ENCODE measurements at places on chromosomes 6 and 20.
A peak's percentile ranks its signal among the peaks of the same experiment; 100 is the strongest.

- DNase-seq, result no peak
These were observed 18.5 kb downstream of the NSFL1C start for GRCh38 chr20:1448081-1448620.

GRCh38 chr6:101396548-101397173 is 3.2 kb downstream of the GRIK2 start:
- peak; percentile 67 for DNase-seq

GRCh38 chr20:61524951-61525666 is 273.0 kb downstream of the CDH4 start:
- no peak for DNase-seq

- no peak for DNase-seq
These were observed 30.4 kb downstream of the JARID2 start for GRCh38 chr6:15276036-15276985.

DNA sequence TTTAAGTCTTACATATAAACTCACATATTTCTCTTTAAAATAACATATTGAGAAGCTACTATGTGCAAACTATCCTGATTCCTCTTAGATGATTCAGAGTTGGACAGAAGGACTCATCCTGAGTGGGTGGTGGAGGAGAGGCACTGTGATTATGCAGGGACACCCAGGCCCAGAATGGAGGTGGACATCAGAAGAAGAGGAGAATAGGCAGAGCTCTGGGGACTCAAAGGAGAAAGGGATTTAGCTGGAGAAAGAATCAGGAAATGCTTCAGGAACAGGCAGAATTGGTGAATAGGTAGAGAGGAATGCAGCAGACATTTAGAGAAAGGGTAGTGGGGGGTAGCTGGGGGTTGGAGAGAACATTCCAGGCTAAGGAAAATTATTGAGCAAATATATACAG is 17.4 kb downstream of the RCAN2 start:
- DNase-seq, result no peak

DNA sequence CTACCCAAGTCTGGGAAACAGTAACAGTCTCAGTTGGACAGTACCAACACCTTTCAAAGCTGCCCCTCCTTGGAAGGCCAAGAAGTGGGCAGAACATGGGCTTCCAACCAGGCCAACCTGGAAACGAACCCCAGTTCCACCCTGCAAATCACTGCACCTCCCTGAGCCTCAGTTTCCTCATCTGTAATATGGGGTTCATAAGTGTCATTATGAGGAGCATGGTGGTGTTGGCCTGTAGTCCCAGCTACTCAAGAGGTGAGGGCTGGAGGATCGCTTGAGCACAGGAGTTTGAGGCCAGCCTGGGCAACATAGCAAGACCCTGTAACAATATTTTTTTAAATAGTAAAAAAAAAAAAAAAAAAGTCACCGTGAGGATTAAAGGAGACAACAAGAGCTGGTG is 34.5 kb downstream of the C20orf203 start:
- DNase-seq, result no peak

- DNase-seq, result no peak
These were observed 2.6 kb upstream of the WFDC8 start for GRCh38 chr20:45581702-45582101.

DNA sequence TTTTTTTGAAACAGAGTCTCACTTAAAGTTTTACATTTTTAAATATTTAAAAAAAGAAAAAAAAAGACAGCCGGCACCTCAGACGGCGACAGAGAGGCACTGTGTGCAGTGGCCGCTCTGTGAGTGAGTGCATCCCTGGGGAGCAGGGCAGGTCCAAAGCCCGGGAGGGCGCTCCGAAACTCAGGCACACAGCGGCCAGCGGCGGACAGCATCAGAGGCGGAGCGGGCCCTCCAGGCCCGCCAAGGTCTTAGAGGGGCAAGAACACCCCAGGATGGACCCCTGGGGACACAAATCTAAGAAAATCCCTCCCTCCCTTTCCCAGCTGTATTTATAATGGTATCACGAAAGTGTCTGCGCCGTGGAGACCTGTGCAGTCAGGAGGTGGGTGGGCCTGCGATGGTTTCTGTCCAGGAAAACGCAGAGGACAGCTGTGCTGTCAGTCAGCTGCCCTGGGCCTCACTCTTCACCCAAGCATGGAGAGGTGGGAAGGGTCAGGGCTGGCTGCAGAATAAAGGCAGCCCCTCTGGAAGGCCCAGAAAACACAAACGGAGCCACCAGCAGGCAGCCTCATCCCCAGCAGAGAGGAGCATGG is 43.8 kb downstream of the TAF4 start:
- no peak for DNase-seq
